Stimulated activated naive CD8-positive, alpha-beta T cell treated with anti-CD3 and anti-CD28 coated beads, Interleukin-15, amount 100 ng/mL, for 72 hours (primary cell): ENCODE measurements at places on chromosomes 2 and 18.

- no peak for DNase-seq
These were observed 28.5 kb downstream of the MAP4K3 start for GRCh38 chr2:39408351-39409136.

GRCh38 chr2:44324971-44325426 lies 36.3 kb downstream of the PREPL start:
- DNase-seq = no peak

GRCh38 chr2:67516899-67517530 lies 119.9 kb downstream of the ETAA1 start:
- DNase-seq = no peak

DNA sequence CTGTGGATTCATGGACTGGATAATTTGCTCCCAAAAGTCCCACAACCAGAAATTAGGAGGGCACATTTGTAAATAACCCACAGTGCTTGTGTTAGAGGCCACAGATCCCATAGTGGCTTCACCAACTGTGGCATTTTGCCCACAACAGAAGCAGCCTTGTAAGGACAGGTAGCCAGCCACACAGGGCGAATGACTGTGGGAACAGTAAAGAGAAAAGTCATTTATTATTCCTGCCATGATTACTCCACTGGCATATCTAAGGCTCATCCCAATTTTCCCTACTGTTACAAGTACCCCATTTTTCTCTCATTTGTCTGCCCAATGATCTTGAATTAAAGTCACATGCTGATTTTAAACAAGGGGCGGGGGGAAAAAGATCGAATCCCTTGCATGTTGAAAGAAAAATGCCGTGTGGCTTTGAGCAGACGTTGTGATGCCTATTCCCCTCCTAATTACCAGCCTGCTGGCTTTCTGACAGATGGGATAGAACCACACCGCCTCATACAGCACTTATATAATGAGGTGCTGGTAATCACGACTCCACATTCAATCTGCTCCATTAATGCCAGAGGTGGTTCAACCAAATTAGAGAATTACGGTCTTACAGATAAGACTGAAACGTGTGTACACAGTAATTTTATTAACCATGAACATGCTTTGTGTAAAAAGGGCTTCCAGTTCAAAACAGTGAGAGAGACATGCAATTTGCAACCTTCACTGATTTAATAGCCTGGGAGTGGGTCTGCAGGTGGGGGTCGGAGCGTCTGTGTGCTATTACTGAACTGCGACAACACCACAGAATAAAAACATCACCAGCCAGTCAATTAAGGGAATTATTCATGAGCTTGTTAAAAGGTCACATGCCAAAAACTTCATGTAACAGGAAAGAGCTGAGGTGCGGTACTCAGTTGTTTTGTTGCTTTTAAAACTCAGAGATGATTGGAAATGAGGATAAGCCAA lies 196.0 kb downstream of the TMEM163 start:
- DNase-seq = no peak

GRCh38 chr2:216057688-216058193 lies 23.9 kb downstream of the PECR start:
- peak; percentile 67 for DNase-seq

DNA sequence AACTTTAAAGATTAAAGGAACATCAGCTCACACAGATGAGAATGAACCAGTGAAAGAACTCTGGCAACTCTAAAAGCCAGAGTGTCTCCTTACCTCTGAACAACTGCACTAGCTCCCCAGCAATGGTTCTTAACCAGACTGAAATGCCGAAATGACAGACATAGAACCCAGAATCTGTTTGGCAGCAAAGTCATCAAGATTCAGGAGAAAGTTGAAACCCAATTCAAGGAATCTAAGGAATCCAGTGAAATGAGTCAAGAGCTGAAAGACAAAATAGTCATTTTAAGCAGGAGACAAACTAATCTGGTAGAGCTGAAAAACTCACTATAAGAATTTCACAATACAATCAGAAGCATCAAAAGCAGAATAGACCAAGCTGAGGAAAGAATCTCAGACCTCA lies 72.0 kb downstream of the STRADB start:
- no peak for DNase-seq

DNA sequence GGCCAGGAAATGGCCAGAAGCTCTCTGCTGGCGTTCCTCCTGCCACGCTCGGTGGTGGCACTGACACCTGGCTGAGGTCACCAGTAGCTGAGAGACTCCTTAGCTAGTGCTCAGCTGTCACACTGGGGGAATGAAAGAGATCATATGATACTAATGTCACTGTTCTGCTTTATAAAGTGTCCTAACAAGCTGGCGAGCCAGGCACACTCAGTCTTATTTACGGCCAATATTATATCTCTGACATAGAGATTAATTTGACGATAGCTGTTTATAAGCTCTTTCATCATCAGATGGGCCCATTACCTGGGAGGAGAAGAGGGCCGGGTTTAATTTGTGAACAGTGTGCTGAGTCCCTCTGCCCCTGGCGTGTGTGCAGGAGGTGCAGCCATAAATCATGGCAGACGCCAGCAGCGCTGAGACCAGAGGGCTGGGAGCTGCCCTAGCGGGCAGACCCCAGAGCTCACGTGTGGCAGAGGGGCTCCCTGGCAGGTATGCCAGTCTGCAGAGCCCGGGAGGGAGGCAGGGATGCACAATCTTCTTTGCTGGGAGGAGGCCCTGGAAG lies 246.5 kb downstream of the HAUS1 start:
- no peak for DNase-seq

DNA sequence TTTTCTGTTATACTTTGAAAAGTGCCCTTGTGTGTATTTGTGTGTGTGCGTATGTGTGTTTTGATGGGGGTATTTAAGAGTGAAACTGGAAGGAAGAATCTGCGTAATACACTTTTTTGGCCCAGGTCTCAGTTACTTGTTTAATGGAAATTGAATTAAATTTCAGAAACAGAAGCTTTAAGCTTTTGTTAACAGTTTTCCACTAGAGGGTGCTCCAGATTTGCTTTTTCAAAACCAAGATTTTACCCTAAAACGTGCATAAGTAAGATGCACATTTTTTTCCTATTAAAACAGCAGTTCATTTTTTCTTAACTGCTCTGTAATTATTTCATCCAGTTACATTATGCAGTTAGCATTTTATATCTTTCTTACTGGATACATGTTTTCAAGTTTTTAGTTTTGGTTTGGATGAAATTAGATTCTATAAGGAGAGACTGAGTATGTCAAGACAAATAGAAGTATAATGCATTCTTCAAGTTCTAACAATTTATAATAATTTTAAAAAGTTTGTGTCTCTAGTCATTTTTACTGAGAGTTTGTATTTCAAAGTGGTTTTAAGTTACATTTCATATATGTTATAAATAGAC lies 97.2 kb downstream of the PIK3C3 start:
- DNase-seq = no peak

GRCh38 chr2:239695728-239696240 lies 295.0 kb upstream of the HDAC4 start:
- no peak for DNase-seq

DNA sequence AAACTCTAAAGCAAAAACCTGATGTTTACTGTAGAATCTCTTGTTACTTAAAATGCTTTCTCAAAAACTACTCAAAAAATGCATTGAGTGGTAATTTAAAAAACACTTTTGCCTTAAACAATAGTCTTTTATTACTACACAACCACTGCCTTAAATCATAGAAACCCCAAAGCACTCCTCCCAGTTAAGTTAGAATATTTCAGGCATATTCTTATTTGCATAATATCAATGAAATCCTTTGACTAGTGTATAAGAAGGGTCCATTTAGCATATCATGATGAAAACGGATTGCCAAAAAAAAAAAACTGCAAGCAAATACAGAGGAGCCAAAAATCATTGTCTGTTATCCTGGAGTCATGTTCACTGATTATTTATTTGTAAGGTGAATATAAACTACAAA lies 119.2 kb downstream of the PTPRM start:
- no peak for DNase-seq

DNA sequence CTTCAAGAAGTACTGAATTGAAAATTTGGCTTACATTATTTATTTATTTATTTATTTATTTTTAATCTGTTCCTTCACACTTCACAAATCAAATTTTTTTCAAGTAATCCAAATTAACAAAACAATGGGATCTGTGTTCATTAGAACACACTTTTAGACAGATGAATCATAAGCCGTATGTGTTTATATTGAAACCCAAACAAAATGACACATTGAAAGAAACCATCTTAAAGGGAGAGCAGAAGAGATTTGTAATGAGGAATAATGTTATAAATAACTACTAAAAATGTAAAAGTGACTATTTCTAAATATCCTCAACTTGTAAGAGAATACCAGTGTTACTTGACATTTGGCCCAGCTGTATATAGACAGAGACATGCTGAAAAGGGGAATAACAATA lies 991.0 kb upstream of the CHAC2 start:
- DNase-seq = no peak

- no peak for DNase-seq
These were observed at the start of gene SALL3 for GRCh38 chr18:78979730-78980278. Gene SALL3, plus strand, starts transcription at chr18:78979818. Its CDS starts 457 bp downstream, at chr18:78980275.

DNA sequence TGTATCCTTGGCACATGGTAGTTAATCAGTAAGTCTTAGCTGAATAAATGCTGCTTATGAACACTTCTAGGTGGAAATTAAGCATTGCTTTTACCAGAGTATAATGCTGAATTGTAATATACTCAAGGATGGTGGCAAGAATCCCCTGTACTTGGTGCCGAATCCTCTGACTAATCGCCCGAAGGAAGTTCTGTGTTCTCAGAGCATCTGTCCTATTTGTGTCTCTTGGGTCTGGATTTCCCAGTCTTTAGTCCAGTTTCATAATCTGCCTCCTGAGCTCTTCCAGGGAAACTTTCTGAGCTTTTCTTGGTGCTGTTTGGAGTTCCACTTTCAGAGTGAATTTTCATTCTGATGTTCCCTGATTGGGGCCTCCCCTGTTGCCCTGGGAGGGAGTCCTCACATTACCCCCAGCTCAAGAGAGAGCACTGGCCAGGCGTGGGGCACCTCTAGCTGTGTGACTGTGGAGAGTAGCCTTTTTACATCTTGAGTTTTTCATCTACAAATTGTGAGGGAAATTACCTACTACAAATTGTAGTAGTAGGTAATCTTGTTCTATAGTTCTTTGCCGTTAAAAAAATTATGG lies 144.9 kb downstream of the LTBP1 start:
- DNase-seq = no peak

GRCh38 chr18:34357944-34358580 lies 133.3 kb upstream of the NOL4 start:
- DNase-seq = no peak

- peak; percentile 79 for DNase-seq
These were observed 73.8 kb downstream of the HDAC4 start for GRCh38 chr2:239326831-239327535.

- no peak for DNase-seq
These were observed 3.8 kb downstream of the SLC66A3 start for GRCh38 chr2:11158916-11159573.

GRCh38 chr2:232502911-232503808 lies 15.5 kb upstream of the ECEL1 start:
- DNase-seq = peak; percentile 51
